ENCODE measurements at places on chromosomes 6 and 20.

- DNase-seq: no peak
Measured at GRCh38 chr6:5537967-5538366, 276.7 kb downstream of the FARS2 start.

GRCh38 chr6:127939442-127940066 is 38.7 kb upstream of the THEMIS start:
- DNase-seq: no peak

DNA sequence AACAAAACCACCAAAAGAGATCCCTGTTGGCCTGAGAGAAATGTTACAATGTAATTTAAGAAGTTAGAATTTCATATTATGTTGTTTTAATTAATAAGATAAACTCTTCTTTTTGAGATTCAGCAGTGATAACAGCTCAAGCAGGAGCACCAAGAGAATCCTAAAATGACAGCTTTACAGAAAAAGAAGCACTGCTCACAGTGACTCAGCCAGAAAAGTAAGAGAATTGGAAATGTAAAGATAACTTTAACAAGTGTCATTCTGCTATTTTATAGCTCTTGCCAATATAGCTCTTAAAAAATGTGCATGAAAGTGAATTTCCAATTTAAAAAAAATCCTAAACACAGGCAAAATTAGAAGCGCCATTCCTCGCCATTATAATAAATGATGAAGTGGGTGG is 111.3 kb downstream of the UBE3D start:
- no peak for DNase-seq

DNA sequence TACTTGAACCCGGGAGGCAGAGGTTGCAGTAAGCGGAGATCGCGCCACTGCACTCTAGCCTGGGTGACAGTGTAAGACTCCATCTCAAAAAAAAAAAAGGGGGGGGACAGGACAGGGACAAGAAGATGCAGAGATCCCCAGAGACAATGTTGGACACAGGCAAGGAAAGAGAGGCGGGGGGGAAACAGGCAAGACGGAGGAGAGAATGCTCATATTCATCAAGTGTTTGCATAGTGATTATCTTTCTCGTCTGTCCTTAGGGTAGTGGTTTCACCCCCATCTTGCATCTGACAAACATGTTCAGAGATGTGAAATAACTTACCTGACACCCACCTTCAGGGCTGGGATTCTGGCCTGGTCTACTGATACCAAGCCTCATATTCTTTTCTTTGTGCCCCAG is 29.0 kb downstream of the CHMP4B start:
- no peak for DNase-seq

DNA sequence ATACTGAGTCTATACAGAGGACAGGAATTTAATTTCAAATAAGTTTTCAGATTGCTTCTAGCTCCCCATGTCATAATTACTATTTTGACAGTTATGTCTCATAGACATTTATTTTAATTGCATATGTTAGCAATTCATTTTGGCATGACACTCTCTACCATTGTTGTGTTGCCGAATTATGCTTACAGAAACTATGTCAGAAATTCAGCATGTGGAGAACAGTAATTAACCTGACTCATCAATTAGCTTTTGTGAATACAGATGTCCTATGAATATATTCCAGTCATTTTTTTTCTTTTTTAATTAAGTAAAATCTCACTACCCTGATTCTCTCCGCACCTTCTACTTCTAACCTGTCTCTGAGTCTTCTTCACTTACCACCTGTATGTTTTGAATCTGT is 105.1 kb downstream of the NKAIN2 start:
- no peak for DNase-seq

- DNase-seq: no peak
Measured at GRCh38 chr6:15267221-15267620, 21.4 kb downstream of the JARID2 start.

GRCh38 chr6:160022793-160023192 is 53.9 kb downstream of the IGF2R start:
- DNase-seq: no peak

DNA sequence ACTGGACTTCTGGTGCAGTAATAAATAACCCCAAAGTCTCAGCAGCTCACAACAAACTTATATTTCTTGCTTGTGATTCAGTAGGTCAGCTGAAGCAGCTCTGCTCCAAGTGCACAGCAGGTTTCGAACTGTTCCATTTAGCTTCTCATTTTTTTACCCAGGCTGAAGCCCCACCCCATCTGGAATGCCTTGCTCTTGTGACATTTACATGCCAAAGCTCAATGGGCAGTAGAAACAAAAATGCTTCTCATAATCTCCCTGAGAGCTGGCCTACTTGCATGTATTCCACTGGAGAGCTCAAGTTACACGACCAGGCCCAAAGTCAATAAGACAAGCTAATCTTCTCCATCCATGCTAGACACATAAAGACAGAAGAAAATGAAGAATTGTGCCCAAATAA is 165.2 kb downstream of the HAO1 start:
- no peak for DNase-seq

DNA sequence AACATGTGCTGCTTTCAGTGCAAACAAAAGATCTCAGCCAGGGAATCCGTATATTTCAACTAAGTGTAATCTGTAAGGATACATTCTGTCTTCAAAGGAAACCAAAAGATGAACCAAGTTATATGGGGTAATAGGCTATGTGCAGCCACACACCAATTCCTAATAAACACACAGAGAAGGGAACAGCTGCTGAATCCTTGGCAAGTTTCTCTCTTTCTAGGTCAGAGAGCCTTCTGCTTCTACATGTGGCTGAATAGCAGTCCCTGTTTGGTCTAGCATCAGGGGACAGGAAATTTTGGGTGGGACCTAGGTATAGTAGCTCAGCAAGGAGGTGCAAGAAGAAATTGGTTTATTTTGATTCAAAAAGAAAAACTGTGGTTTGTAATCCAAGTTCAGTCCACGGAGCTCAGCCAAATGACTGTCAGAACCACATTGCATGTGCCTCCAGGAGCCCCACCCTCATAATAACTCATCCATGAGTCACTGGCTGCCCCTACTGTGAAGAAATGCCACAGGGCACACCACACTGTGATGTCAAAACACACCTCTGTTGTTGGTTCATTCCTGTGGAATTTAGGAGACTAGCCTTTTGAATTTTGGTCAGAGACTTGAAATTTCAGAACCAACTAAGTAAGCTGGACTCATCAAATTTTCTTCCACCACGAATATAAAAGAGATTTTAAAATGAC is 21.1 kb downstream of the SPTLC3 start:
- no peak for DNase-seq

- DNase-seq: no peak
Measured at GRCh38 chr6:26059941-26060340, 27.3 kb upstream of the HFE start.

GRCh38 chr20:63946986-63947637 is 9.1 kb downstream of the UCKL1 start:
- no peak for DNase-seq

DNA sequence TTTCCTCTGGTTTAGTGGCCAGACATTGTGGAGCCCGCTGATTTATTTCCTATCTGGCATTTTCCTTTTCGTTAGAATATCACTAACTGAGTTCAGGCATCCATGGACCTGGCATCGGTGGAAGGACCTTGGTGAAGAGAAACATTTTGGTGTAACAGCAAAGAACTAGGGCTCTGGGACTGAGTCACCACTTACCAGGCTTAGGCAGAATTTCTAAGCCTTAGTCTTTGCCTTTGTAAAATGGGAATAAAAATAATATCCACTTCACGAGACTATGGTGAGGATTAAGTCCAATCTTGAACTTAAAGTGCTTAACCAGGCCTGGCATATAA is 42.0 kb upstream of the ENPP1 start:
- no peak for DNase-seq

DNA sequence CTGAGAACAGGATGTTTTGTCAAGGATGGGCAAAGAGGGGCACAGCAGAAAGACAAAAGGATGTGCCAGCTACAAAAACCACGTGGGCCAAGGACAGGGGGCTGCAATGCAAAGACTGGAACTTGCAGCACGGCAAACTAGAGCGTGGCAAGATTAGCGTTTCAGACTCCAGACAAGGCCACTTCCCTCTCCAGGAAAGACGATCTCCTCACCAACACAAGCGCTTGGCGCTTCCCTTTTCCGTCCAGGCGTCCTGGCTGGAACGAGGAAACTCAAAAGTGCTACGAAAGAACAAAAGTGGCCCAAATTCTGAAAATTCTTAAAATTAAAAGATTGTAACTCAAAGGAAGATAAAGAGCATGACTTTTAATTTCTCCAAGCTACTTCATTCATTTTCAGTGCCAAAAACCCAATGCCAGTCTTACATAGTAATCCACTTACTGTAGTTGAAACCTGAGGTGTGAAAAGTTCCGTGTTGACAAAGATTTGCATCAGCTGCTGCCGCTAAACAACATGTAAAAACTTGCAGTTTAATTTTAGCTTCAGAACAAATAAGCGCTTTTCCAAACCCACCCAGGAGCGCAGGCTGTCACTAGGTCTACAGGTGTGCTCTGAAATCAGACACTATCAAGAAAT is 207.1 kb upstream of the RREB1 start:
- DNase-seq: no peak

GRCh38 chr20:44137266-44137801 is 49.7 kb downstream of the JPH2 start:
- no peak for DNase-seq

GRCh38 chr6:90790696-90791095 is 203.8 kb upstream of the MAP3K7 start:
- no peak for DNase-seq

GRCh38 chr6:22108199-22108598 is 188.6 kb downstream of the PRL start:
- DNase-seq: no peak

- DNase-seq: no peak
Measured at GRCh38 chr6:20691185-20691584, 156.9 kb downstream of the CDKAL1 start.

DNA sequence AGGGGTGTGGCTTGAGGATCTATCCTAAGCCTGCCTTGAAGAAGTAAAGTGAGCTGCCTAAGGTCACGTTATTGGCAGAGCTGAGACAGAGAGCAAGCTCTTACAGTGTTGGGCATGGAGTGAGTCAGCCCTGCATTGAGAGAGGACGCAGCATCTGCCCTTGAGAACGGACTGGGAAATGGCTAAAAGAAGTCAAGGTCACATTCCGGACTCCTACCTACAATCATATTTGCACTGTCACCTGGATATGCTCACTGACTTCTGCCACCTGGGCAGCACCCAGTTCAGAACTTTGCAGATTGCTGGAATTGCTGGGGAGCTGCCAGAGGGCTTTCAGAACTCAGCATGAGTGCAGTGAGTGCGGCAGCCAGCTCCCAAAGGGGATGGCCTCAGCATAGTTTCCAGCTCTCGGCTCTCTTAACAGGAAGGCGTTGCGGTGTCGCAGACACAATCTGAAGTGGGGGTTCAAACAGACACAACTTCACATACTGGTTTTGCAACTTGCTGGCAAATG is 199.3 kb upstream of the SGK1 start:
- DNase-seq: no peak

- DNase-seq: no peak
Measured at GRCh38 chr6:123841067-123841896, 37.6 kb downstream of the NKAIN2 start.

- DNase-seq: no peak
Measured at GRCh38 chr6:34556031-34556471, at the start of gene SPDEF. Gene SPDEF (minus strand): TSS chr6:34556329. CDS start chr6:34544455, 11,874 bp downstream.

- no peak for DNase-seq
Measured at GRCh38 chr6:42184475-42184874, 10.3 kb downstream of the GUCA1B start.

- DNase-seq: no peak
Measured at GRCh38 chr6:152206072-152206818, 398.8 kb downstream of the ESR1 start.

DNA sequence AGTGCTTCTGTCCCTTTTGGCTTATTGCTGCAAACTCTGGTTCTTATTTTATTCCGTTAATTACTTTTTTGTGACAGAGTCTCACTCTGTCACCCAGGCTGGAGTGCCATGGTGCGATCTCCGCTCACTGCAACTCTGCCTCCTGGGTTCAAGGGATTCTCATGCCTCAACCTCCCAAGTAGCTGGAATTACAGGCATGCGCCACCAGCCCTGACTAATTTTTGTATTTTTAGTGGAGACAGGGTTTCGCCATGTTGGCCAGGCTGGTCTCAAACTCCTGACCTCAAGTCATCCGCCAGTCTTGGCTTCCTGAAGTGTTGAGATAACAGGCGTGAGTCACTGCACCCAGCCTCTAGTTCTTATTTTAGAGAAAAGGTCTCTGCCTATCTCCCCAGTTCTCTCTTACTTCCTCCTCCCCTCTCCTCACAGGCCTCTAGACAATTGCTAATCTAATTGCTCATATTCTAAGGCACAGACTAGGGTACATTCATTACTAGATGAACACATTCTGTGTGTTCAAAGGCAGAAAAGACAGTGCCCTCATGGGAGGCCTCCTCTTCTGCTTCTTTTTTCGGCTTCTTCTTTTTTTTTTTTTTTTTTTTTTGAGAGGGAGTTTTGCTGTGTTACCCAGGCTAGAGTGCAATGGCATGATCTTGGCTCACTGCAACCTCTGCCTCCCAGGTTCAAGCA is 27.0 kb downstream of the EDEM2 start:
- no peak for DNase-seq

DNA sequence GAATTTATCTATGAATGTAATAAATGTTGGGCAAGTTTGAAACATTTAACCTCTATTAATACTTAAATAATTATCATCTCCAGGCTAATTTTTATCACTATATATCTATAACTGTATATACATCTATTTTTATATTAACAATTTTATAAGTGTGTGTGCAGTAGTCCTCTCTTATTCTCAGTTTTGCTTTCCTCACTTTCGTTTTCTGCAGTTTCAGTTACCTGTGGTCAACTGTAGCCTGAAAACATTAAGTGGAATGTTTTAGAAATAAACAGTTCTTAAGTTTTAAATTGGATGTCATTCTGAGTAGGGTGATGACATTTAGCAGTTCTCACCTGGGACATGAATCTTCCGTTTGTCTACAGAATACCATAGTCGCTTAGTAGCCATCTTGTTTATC is 379.4 kb upstream of the MAN1A1 start:
- no peak for DNase-seq

- no peak for DNase-seq
Measured at GRCh38 chr6:7087066-7087465, 20.7 kb upstream of the RREB1 start.

DNA sequence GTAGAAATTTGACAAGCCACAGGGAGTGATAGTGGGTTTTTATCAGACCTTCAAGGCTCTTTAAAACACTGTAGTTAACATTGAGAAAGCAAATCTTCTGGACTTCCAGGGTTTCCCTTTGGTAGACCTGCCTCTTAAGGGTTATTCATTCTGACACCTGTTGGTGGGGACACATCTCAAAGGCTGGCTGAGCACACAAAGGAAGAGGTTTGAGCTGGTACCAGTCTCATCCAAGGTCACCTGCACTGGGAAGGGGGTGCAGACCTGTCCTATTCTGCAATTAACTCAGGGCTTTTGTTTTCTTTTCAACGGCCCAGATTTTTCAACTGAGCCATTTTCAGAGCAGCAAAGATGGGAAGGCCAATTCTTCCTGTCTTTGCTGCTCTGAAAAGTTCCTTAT is 45.6 kb downstream of the EDN1 start:
- no peak for DNase-seq
